HCT116 (cell line): ENCODE measurements at places on chromosomes 5 and 9.

DNA sequence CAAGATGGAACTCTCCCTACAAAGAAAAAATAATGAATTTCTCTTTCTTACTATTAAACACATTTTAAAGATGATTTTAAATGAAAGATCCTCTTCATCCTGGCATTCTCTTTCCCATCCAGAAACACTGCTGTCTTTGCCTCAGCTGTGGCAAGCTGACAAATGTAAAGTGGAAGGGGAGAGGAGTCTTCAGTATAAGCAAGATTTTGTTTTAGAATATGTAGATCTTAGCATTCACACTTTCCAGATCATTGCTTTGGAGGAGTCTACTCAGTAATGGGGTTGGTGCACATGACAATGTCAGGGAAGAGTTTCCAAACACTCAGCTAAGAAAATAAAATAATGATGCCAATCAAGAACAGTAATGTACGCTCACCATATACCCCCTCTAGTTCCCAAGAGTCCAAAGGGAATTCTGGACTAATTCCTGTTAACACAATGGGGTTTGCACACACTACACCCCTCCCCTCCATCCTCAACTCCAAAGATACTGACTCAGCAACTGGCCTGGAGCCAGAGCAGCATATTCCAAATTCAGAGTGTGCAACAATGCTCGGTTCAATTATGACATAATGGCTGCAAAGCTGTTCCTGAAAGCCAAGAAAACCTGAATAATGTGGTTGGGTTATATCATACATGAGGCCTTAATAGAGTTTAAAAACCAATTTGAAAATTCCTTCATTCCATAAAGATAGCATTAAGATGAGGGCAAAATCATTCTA lies 4.6 kb downstream of the C5orf63 start:
- no peaks in the 10 kb centered on the region for H3K27me3 ChIP-seq
- no peaks in the 10 kb centered on the region for H3K36me3 ChIP-seq
- DNase-seq, result no peak
- H3K4me1 ChIP-seq, result no peaks in the 10 kb centered on the region; the same call in 1 of the 2 replicates
- no peak overlapping the region for H3K4me3 ChIP-seq

DNA sequence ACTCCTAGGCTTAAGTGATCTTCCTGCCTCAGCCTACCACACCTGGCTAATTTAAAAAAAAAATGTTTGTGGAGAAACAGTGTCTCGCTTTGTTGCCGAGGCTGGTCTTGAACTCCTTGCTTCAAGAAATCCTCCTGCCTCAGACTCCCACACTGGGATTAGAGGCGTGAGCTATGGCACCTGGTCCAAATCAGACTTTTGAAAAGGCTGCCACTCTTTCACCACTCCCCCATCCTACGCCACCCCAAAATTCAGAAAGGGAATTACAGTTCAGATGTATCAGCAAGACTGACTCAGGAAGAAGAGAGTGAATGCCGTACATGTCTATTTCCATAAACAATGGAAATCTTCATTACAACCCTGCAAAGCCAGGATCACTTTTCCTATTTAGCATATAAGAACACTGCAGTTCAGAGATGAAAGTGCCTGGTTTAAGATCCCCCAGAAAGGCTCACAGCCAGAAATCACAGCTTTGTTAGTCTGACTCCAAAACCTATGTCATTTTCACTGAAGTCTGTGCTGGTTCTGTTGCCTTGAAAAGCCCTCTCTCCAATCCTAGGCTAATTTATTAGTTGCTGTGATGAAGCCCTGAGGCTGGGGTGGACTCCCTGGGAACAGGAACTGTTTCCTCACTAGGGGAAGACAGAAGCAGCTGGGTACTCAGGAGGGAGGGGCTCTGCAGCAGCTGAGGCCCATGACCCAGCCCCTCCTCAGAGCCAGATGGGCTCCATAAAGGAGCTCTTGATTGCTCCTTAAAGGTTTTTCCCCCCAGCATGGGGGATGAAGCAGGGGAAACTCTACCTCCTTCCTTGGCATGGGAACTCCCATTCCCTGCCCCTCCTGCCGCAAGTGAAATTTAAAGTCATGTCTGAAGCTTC lies 3.1 kb downstream of the FBLL1 start:
- H3K4me1 ChIP-seq, result no peaks in the 10 kb centered on the region
- no peak overlapping the region for H3K27ac ChIP-seq
- no peaks in the 10 kb centered on the region for H3K27me3 ChIP-seq
- H3K4me3 ChIP-seq, result no peak overlapping the region

DNA sequence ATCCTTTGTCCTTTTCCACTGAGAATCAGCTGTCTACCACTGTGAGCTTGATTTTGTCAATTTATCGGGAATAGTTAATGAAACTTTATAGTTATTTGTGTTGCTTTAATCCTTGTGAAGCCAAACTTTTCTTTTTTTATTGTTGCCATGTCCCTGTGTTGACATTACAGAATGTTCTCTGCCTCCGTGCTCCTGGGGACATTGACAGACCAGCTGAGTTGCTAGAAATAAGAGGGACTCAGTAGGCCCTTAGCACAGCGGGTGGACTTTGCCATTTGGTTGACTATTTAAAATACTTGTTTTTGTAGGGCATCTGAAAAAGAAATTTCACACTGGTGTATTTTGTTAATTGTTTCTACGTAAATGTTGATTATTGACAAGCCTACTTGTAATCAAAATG lies 70.5 kb downstream of the IL31RA start:
- DNase-seq, result no peak
- no peak overlapping the region for H3K4me3 ChIP-seq
- H3K4me1 ChIP-seq, result 0 out of 2 replicates have a peak, but pooled peaks cover 3% of the 10 kb centered on the region
- no peaks in the 10 kb centered on the region for H3K36me3 ChIP-seq

DNA sequence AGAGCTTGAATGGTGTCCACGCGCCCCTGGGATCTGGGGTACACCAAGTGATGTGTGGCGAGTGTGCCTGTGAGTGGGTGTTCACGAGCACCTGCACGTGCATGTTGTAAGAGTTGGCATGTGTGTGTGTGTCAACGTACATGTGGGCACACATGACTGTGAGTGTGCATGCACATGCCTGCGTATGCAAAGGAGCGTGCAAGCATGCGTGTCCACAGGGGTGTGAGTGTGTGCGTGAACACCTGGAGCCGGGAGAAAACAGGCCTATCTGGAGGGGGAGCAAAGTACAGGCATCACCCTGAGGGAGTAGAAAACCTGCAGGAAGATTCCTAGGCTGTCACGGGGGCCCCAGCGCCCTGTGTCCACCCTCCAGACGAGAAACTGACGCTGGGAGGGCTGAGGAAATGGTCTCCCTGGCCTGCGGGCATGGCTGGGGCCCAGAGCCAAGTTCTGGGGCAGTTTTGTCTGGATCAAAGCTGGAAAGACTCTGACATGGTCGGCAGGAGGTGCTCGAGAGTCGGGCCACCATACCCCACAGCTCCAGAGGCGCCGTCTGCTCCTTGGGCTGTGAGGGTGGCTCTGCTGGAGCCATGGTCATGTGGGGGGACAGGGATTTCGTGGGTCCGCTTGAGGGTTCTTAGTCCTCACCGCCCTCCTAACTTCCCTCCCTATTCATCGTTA lies 31.8 kb downstream of the PTGES start:
- no peak overlapping the region for H3K4me3 ChIP-seq
- no peaks in the 10 kb centered on the region for H3K27me3 ChIP-seq
- no peak overlapping the region for H3K27ac ChIP-seq
